Right ventricle myocardium inferior (tissue), 1 donor: ENCODE measurements at places on chromosomes 7 and 10. TPM values are rescaled to one million over a fixed set of nuclear protein-coding genes. Genes with fewer than 3 reads are reported as not detected.

SMKR1 gene
- total RNA-seq, result not detected

SPDYE16 gene
- total RNA-seq, result not detected

CLRN3 gene
- not detected for total RNA-seq

ELAPOR2 gene
- 6.4 TPM for total RNA-seq

- DNase-seq, result no peak
Measured at GRCh38 chr7:129707910-129708499, 96.5 kb downstream of the NRF1 start.

- no peak for DNase-seq
Measured at GRCh38 chr7:34659472-34660075, 1.6 kb downstream of the NPSR1 start.

GRCh38 chr7:20793694-20794394 lies 7.2 kb upstream of the SP8 start:
- DNase-seq, result no peak

- DNase-seq, result no peak
Measured at GRCh38 chr10:26357203-26357602, 80.9 kb upstream of the APBB1IP start.
